ENCODE measurements at places on chromosomes 2 and 18.

- no peak for DNase-seq
Measured at GRCh38 chr2:158740621-158741020, 54.5 kb upstream of the DAPL1 start.

DNA sequence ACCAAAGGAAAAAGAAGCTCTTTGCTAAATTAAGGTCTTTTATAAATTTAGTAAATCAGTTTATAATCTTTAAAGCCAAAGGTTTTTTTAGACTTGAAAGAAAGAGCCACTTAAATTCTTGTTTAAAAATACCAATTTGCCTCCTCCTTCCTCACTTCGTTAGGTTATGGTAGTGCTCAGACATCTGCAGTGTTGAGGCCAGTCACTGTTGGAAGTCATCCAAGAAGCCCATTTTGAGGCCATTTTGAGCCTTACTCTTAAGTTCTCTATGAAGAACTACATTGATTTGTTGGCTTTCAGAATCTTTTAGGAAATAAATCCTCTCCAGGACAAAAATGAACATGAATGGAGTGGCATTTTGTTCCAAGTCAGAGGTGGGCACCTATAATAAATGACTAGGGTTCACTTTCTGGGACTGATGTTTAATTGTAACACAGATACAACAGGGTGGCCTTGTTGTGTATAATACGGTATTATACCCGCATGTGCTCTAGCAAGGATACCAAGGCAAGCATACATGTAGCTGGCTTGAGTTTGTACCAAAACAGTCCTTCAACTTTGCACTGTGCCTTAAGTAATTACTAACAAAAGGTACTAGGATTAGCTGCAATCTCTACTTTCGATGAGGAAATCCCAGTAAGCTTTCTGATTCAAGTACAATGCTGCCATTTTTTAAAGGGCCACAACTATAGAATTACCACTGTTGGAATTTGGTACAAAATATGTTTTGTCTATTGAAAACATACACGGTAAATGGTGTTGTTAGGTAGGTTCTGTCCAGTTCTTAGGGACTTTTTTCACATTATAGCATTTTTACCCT lies 22.8 kb downstream of the SLC66A3 start:
- DNase-seq = no peak

- DNase-seq = no peak
Measured at GRCh38 chr2:135832891-135833290, 4.1 kb downstream of the LCT start.

- DNase-seq = no peak
Measured at GRCh38 chr2:159012142-159012541, 43.7 kb downstream of the TANC1 start.

GRCh38 chr2:186884587-186884986 lies 35.6 kb upstream of the ZSWIM2 start:
- no peak for DNase-seq

GRCh38 chr18:51561821-51562220 lies 364.3 kb upstream of the MEX3C start:
- DNase-seq = no peak

GRCh38 chr2:60295636-60295962 lies 257.9 kb downstream of the BCL11A start:
- DNase-seq = no peak

- no peak for DNase-seq
Measured at GRCh38 chr18:55461848-55462247, 126.1 kb downstream of the TCF4 start.
